Hematopoietic multipotent progenitor cell treated with erythropoietin and hydrocortisone succinate and interleukin-3 and kit ligand, for 8 days (in vitro differentiated cells): ENCODE measurements at places on chromosomes 2 and 18.

GRCh38 chr2:96241900-96242611 lies 23.7 kb downstream of the TMEM127 start:
- DNase-seq: peak; percentile 55

- DNase-seq: no peak
Observed at GRCh38 chr2:181998891-181999654, 13.4 kb downstream of the PPP1R1C start.

GRCh38 chr2:152481881-152482583 lies 147.1 kb downstream of the FMNL2 start:
- no peak for DNase-seq

GRCh38 chr2:234694244-234695013 lies 197.5 kb upstream of the ARL4C start:
- DNase-seq: no peak

GRCh38 chr2:14621114-14621513 lies 11.4 kb upstream of the LRATD1 start:
- DNase-seq: no peak

DNA sequence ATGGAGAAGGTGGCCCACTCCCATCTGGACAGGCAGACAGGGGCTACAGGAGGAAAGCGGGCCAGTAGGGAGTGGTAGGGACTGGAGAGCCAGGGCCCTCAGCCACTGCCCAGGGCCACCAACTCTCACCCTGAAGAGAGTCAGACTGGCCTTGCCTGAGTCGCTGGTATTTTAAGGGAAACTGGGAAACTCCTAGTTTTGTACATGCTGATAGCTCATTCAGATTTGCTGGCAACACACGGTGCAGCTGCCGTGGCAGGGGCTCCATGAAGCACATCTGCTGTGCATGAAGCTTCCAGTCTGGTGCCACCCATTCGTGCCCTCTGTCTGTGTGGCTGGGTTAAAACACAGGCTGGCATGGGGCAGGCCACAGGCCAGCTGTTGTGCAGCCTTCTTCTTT lies 137.3 kb upstream of the GLI2 start:
- no peak for DNase-seq

DNA sequence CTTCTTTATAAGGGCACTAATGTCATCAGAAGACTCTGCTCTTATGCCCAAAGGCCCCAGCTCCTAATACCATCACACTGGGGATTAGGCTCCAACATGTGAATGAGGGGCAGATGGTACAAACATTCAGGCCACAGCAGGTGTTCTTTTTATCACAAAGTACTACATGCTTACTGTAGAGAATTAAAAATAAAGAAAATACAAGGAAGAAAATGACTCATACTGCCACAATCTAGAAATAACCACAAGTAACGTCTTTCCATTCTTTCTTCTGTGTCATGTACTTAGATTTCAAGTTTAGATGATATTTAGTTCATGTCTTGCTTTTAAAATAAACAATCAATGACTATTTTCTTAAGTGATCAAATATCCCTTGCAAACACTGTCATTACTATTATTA lies 100.3 kb upstream of the NEDD4L start:
- no peak for DNase-seq

DNA sequence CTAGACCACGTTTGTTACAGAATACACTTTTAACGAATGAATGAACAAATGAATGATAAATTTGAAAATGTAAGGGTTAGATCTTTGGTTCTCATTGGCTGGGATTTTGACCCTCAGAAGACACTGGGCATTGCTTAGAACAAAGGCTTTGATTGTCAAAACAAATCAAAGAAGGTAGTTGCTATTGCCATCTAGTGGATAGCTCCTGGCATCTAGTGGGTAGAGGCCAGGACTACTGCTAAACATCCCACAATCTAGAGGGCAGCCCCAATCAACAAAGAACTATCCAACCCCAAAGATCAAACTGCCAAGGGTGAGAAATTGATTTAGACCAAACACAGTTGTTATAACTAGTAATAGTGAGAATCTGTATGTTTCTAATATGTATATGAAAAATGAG lies 552.3 kb downstream of the KCNJ3 start:
- peak; percentile 2 for DNase-seq
